Stimulated activated CD4-positive, alpha-beta T cell treated with anti-CD3 and anti-CD28 coated beads, Interleukin-4, amount 100 ng/mL, for 1 hour (primary cell): ENCODE measurements at places on chromosomes 11 and 22.

DNA sequence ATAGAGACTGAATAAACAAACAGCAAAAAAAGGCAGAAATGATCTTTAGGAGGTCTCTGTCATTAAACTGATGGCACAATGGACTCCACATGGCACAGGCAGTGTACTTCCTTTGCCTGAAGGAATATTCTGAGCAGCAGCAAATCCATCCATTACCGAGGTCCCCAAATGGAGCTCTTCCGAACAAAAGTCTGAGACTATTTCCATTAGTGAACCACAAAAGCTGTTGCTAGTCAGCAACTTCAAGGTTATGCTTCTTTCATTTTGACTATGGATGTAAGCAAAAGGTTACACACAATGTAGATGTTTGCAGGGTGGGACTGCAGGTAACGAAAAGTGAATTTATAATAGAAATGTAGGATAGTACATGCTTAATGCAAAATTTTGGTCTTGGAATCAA, 14.5 kb downstream of the NARS2 start:
- no peak for DNase-seq

DNA sequence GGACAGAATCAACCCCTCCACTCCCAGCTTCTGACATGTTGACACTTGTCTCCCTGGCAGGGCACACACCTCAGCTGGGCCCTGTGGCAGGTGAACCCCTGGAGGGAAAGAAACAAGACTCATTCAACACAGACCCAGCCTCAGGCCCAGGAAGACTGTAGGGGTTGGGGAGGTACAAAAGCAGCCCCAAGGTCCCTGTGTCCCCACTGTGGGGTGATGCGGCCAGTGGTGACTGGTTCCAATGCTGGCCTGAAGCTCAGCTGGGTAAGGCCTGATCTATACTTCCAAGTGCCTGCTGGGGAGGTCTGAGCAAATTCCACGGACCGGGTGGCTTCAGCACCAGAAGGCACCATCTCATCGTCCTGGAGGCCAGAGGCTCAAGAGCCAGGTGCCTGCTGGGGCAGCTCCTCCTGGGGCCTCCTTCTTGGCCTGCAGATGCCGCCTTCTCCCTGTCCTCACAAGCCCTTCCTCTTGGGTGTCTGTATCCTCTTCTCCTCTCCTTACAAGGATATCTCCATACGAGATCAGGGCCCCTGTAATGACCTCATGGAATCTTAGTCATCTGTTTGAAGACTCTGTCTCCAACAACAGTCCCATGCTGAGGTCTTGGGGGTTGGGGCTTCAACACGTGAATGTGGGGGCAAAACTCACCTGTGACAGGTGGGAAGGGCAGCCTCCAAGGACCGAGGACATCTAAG, 1492.1 kb downstream of the BRD1 start:
- no peak for DNase-seq

GRCh38 chr22:23470811-23471389, 109.2 kb downstream of the IGLL1 start:
- DNase-seq = no peak

DNA sequence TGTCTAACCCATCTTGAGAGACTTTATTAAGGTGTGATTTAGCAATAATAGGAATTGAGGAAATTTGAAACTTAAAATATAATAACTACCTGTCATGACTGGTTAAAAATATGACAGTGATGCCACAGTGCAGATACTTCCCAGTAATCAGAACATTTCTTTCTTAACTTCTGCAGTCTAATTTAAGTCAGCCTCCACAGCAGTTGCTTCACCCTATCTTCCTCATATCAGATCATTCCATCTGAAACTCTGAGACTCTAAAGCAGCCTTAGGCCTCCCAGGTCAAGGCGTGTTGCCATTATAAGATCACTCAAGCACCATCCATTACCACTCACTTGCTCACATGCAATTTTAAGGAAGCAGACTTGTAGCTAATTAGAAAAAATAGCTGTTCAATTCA, 302.2 kb downstream of the AASDHPPT start:
- no peak for DNase-seq

DNA sequence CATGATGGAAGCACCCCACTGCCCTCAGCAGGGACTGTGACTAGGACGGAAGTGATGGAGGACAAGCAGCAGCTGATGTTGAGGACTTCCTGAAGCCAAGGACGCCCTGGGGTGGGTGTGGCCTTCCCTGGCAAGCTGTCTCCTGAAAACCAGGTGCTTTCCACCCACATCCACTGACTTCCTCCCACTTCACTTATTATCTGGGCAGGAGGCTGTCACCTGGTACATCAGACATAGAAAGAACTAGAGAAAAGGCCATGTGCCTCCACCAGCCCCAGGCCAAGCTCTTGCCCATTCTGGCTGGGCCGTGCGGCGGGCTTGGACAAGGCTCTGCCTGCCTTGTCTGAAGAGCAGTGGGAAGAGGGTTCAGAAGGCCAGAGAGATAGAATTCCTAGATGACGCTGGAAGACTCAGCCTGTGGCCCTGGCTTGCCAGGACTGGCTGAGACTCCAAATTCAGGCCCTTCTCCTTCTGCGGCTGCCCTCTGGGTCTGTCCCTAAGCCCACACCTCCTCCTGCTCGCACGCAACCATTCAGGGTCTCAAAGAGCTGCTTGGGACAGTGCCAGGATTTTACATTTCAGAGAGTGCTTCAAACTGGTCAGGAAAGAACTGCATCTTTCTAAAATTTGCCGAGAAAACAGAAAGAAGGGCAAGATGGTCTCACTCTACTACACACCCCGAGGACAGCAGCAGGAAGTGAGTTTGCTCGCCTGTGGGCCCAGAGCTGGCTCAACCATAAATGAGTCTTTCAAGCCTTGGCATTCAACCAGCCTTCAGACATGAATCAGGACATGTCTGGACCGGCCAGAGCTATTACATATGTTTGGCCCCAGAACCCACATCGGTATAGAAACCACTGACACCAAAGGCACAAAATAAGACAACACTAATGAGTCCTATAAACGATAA, 13.3 kb downstream of the ARHGAP1 start:
- DNase-seq = no peak

DNA sequence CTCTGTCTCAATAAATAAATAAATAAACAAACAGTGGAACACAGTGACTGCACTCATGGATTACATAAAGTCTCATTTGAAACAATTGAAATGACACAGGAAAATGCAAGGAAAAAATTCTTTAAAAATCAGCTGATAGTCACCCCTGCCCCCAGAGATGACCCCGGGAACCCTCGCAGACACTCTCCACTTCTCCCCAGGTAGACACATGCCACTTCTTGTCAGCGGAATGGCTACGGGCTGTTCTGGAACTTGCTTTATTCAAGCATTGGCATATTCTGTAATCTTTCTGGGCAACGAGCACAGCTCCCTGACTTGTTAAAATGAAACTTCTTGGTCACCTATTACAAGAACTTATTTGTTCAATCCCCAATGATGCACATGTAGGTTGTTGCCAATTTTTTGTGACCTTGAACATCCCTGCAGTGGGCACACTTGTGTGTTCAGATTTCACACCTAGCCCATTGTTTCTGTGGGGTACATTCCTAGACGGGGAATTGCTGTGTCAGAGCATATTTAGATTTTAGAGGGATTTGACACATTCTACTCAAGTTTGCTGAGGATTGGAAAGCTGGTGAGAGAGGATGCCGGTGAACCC, 32.8 kb downstream of the MYEOV start:
- DNase-seq = no peak

DNA sequence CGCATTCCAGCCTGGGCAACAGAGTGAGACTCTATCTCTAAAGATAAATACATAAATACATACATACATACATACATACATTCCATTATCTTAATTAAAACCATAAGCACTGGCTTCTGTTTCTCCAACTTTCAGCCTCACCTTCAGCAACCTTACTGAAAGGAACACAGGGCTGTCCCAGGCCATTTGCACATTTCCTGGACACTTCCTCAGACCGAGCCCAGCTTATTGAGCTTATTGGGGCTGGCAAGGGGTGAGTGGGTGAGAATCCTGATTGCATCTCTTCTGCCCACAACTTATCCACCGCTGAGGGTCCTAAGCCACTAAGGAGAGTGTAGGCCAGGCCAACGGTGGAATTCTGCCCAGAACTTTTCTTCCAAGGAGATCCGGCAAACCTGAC, 16.5 kb upstream of the LRP5 start:
- DNase-seq = no peak
